ENCODE measurements at places on chromosomes 13 and 19.
A peak's percentile ranks its signal among the peaks of the same experiment; 100 is the strongest.

- no peak for DNase-seq
Observed at GRCh38 chr19:39021063-39021462, 11.3 kb downstream of the FBXO27 start.

DNA sequence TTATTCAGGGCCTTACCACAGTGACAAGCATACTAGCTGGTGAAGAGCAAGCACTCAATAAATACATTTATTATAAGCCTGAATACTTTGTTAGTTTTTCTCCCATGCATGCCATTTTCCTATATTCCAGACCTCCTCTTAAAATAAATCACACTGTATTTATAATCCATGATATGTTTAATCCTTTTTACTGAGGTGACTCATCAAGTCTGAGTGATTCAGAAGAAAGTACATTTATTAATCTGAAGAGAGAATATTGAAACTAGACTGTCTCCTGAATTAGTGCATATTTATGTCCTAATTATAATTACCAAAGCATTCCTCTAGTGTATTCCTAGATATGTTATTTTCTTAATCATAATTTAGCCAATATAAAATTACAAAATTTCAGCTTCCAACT is 323.3 kb downstream of the NALCN start:
- DNase-seq: no peak

DNA sequence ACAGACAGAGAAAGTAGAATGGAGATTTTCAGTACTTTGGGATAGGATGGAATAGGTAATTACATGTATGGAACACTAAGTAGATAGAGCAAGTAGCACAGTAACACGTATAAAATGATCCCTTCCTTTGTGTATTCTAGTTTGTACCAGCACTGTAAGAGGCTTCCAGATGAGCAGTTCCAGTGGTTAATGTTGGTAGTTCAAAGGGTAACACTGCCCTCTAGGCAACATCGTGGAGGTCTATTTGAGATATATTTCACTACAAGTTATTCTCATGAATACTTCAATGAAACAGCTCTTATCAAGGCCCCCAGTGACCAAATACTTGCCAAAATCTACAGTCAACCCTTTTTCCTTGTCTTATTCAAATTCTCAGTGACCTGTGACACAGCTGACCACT is 13.5 kb upstream of the ZNF563 start:
- no peak for DNase-seq

DNA sequence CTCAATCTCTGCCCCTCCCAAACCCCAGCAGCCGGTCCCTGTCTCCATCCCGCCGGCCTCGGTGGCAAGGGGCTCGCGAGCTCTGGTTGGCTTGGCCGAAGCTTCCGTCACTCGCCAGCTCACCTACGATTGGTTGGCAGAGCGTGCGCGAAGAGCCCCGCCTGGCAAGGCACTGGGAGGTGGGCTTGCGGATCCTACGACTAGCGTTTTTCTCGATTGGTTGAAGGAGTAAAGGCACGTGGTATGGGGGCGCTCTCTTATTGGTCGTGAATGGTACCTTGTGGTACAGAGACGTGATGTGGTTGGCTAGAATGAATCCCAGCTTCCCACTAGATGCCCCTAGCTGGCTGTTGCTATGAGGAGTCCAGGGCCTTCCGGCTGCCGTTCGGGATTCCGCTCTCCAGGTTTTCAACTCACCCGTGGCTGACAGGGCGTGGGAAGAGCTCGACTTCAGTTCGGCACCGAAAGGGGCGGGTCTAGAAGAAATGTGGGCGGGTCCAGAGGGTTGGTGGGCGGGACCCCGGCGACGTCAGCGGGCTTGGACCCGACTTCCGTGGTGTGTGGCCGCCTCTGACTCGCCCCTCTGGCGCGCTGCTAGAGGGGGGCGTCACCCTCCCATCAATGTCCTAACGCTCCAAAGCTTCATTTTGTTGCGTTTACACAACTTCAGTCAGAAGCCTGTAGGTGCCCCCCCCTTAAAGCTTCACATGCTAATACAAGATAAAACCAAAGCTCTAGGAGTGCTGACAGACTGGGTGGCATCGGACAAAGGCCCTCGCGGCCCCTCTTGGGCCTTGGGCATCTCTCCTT is 847 bp upstream of the RAP2A start:
- DNase-seq: peak; percentile 98

DNA sequence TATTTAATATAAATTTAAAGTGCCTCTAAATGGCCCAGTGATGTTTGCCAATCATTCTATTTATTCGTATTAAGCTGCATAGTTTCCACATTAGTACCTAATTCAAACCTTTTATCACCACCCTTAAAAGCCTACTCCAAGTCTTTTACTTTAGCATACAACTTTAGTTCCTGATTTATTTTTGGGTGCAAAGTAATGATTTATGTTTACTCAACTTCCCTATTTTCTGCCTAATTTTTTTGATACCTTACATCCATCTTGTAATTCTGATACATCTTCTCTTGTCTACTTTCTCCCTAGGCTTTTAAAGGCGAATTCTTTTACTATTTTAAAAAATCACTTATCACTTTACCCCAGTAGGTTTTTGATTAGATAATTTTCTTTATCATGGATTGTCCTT is 2651.1 kb upstream of the PCDH20 start:
- DNase-seq: no peak

GRCh38 chr13:96652506-96652905 is 341.8 kb downstream of the OXGR1 start:
- DNase-seq: no peak

DNA sequence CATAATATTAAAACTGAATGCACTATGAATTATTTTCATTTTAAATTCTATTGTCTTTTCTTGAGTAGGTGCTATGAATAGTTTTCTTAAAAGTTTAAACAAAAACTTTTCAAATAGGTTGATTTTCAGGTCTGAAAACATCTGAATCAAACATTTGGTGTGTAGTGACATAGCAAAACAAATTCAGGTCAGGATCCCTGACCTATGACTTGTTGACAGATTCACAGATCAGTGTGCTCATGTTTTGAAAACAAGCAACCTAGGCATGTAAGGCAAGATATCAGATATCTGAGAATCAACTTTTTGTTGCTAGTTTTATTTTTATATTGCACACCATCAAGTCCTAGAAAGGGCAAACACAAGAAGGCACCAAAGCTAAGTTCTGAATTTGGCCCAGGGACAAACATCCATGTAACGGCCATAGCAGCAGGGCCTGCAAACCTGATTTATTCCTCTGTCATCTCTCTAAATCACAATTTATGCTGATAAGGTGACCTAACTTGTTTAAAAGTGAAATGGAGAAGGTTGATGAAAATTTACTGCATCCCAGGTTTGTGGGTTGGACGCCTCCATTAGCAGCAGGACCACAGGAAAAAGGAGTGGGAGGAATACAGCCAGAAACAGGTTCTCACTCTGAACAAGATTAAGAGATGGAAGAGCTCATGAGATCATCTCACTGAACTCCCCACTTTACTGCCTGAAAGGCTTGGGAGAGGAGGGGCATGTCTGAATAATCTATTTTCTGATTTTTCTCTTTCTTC is 337.7 kb downstream of the KCNRG start:
- DNase-seq: no peak

GRCh38 chr13:29761815-29762214 is 88.6 kb downstream of the UBL3 start:
- DNase-seq: no peak

Data from LoVo (cell line).